ENCODE measurements at places on chromosomes 6 and 20. TPM values are rescaled to one million over a fixed set of nuclear protein-coding genes. Genes with fewer than 3 reads are reported as not detected.

GRCh38 chr6:40630051-40630450 is 42.9 kb upstream of the LRFN2 start:
- DNase-seq = no peak

- DNase-seq = no peak
Observed at GRCh38 chr20:5215672-5216304, 89.0 kb downstream of the CDS2 start.

DNA sequence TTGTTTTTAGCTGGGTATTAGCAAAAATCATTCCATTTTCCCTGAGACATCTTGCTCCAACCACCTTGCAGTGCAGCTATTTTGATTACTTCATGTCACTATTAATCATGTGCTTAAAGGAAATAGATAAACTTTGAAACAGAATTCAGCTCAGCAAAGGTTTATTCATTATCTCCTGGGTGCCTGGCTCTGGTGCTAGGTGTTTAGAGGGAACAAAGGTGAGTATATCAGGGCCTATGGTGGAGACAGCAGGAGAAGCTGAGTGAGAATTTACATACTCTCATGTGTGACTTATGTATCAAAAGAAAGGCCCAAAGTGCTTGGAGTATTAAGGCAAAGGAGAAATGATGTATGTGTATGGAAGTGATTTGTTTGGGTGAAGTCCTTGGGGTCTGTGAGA is 63.8 kb upstream of the BMP2 start:
- DNase-seq = no peak

DNA sequence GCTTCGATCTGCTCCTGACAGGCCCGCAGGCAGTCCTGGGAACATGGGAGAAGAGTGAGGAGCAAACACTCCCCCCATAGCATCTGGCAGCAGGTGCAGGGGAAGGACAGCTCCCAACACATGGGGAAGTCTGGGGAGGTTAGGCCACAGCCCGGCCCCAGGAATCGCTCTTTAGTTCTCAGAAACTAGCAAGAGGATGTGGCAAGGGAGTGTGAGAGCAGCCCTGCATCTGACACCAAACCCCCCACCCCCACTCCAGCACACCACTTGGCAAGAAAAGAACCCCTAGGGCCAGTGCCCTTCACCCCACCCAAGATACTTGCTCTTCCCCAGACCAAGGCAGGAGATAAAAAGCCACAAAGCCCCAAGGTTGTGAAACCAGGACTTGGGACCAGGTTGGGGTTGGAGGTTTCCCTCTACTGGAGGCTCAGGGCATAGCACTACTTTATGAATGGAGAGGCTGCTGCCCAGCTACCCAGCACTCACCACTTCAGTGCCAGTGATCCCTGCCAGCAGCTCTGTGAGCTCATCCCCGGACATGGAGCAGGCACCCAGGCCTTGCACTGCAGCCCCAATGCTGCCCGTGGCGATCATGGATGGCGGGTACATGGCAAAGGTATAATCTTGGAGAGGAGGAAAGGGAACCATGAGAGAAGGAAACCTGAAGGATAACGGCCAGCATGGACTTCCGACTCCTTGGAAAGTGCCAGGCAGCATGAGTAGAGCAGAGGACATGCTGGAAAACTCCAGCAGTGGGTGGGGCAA is 5.4 kb downstream of the CCND3 start:
- peak; percentile 85 for DNase-seq

DNA sequence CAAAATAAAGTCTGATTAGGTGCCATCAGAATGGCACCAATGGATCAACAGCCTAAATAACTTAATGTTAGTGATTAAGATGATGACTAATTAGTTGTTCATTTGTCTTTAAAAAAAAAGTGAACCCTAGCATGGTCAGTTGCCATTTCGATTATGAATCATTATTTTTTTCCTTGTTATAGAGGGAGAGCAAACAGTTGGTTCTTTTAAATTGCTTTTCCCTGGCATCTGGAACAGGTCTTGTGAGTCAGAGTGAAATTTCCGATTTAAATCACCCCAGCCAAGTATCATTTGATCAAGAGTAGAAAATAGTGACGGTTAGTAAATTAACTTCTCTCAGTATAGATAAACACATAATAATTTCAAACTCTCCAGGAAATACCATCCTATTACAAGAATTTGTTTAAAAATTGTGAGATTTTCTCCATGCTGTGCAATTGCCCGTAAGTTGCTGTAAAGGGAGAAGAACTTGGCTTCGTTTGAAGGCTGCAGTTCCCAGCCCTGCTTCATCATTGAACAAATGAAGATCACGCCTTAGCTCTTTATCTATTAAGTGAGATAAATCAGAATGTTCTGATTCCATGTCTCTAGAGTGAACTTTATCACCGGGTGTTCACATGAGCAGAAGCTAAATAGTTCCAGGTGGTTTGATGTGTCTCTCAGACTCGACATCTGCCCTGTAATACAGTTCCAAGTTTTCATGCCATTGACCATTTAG is 741.3 kb downstream of the DOK5 start:
- no peak for DNase-seq

DNA sequence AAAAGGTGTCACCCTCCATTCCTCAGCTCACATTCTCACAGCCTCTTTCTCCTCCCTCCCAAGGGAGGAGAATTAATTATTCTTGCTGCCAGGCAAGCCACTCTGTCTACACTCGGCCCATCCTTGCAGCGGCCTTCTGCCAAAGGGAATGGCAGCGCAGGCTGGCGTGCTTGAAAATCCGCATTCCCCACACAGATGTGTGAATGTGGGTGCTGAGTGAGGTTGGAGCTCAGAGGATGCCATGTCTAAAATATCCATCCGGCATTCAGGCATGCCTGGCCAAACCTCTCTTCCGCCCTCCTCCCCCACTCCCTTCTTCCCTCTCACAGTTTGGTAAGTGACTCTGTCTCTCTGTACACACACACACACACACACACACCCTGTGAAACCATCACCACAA is 27.7 kb downstream of the PNPLA1 start:
- DNase-seq = no peak

GRCh38 chr6:21749754-21750153 is 156.2 kb downstream of the SOX4 start:
- no peak for DNase-seq

GRCh38 chr20:25049261-25050060 is 8.5 kb downstream of the ACSS1 start:
- DNase-seq = peak; percentile 46

DNA sequence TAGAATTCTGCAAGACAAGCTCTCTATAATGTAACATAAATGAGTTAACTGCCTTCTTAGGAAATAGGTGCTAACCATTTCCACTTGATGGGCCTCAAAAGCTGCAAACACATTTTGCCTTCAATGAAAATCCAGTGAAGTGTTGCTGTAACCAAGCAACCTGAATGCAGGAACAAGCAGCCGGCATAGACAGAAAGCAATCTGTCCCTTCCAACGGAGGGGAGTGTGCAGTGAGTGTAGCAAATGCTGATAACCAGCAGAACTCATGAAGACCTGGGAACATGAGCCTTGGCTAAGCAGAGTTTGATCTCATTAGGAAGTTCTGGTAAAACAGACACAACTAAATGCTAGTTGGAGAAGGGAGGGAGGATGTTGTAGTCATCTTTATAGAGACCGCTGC is 697.8 kb downstream of the KIF16B start:
- DNase-seq = no peak

GRCh38 chr6:30483677-30484279 is 5.5 kb upstream of the HLA-E start:
- DNase-seq = no peak

- DNase-seq = peak; percentile 54
Observed at GRCh38 chr20:48823476-48823875, 4.3 kb downstream of the PREX1 start.

GRCh38 chr6:157832250-157832967 is 9.4 kb downstream of the SNX9 start:
- no peak for DNase-seq

DNA sequence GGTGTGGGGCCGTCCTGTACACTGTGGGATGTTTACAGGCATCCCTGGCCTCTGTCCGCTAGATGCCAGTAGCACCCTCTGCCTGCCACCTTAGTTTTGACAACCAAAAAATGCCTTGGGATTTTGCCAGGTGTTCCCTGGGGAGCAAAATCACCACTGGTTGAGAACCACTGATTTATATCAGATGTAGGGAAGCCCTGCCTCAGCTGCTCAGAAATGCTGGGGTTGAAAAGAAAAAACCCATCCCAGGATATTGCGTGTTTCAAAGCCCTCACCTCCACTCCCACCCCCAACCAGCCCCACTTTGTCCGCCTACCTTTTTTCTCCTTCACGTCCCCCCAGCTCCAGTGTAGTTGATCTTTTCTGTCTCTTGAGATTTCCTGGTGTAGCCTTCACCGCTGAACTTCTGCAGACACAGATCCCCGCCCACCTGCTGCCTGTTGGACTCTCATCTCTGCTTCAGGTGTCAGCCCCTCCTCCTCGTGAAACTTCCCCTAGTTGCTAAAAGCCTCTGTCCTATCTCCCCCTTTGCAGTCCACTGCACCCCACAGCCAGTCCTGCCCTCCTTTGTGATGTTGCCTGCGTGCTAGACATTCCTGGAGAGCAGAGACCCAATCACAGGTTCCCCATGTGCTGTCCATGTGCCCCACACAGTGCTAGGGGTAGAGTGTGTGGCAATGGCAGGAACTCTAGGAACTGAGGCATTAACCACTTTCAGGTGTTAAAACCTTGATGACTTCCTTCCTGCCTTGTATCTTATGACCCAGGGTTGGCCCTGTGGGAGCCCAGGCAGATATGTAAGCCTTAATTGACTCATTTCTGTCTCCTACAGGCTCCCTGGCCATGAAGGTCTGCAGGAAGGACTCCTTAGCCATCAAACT is 98.9 kb downstream of the TBC1D7 start:
- peak; percentile 66 for DNase-seq

- DNase-seq = no peak
Observed at GRCh38 chr6:32112431-32112980, 3.4 kb upstream of the TNXB start.

DNA sequence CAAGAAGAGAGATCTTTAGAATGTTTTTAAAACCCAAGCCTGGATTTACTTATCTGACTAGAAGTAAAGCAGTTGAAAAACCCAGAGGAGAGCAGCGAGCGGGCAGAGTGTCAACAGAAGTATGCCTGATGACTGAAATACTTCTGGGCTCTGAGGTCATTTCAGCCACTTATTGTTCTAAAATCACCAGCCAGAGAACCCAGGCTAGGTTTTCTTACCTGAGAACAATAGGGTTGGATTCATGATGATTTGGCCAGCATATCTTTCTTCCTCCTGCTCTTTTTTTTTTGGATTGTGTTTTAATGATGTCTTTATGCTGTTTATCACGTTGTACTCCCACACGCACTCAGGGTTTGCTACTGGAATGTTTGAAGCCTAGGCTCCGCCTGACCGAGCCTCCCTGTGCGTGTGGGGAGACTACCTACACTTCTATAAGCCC is 63.0 kb upstream of the KIF25 start:
- DNase-seq = no peak

DNA sequence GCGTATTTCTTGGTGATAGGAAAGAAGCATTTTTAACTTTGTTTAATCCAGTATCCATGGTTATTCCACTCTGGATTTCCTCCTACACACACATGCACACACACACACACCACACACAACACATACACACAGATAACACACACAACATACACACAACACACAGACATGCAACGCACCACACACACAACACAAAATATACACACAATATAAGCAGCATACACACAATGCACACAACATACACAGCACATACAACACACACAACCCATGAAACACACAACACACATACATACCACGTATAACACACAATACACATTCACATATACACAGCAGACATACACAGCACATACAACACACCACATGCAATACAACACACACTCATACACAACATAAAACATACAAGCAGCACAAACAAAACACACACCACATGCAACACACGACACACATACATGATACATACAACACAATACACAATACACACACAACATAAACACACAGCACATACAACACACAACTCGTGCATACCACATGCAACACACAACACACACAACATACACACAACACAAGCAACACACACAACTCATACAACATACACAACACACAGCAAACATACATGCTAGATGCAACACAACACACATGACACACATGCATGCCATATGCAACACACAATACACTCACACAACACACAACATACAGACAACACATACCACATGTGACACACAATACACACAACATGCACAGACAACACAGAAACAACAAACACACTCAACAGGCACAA is 13.0 kb downstream of the TTLL2 start:
- no peak for DNase-seq

GRCh38 chr6:35742842-35743241 is 6.0 kb downstream of the ARMC12 start:
- DNase-seq = peak; percentile 69

DNA sequence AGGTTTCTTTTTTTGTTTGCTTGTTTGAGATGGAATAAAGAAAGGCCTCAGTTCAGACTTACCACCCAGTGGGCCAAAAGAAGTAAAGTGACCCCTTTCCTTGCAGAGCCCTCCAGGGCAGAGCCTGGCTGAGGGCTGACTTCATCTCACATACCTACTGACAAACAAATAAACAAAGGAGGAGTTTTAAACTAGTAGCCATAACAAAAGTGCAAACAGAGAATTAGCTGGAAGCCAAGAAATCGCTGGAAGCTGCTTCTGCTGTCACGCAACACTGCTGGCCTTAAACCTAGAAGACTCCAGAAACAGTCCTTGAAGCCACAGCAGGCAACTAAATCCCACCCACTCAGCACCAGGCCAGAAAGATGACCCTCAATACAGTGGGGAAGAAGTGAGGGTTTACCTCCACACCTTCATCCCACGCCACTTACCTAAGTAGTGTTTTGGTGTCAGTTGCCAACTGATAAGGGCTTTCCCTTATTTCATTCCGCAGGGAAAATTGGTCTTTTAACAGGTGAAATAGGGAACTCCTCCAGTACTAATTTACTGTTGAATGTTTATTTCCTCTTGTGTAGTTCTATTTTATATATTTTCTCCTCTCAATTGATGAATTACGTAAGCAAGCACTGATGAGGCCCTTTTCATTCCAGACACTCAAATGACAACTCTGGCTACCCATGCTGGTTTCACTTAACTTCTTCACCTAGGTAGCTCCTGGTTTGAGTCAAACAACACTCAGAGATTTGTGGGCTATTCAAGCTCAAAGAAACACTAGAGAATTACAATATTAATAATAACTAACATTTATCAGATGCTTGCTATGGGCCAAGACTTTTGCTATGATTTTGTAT is 46.2 kb downstream of the EDN1 start:
- DNase-seq = no peak

The TUBB2A gene
- 58.2 TPM for total RNA-seq

The OPRM1 gene
- not detected for total RNA-seq

The SLC17A1 gene
- not detected for total RNA-seq

The MYLK4 gene
- total RNA-seq = 0.67 TPM

The HBS1L gene
- 62.9 TPM for total RNA-seq

The KIF25 gene
- not detected for total RNA-seq

The SIRPG gene
- 0.19 TPM for total RNA-seq

The JPH2 gene
- total RNA-seq = 121 TPM

The ERVFRD-1 gene
- total RNA-seq = 0.05 TPM

The C6orf163 gene
- 2.7 TPM for total RNA-seq

The OR2J3 gene
- not detected for total RNA-seq

The CFAP61 gene
- not detected for total RNA-seq

The MYL9 gene
- total RNA-seq = 2,680 TPM

The AGER gene
- 7.3 TPM for total RNA-seq

The CRIP3 gene
- total RNA-seq = 1.00 TPM

The CLIC5 gene
- 9.4 TPM for total RNA-seq

The ABHD16A gene
- total RNA-seq = 38.3 TPM

Measured in posterior vena cava (tissue), 2 donors.